GM04503 (cell line): ENCODE measurements at places on chromosomes 1 and 21.

- peak; percentile 5 for DNase-seq
Measured at GRCh38 chr21:25283720-25284119, 323.6 kb downstream of the MRPL39 start.

GRCh38 chr1:60911966-60912697, 170.2 kb upstream of the NFIA start:
- no peak for DNase-seq

GRCh38 chr1:81708250-81708649, 92.5 kb upstream of the ADGRL2 start:
- DNase-seq, result no peak

- no peak for DNase-seq
Measured at GRCh38 chr1:164423136-164423535, 135.8 kb upstream of the PBX1 start.

GRCh38 chr1:203422656-203423055, 53.0 kb upstream of the PRELP start:
- DNase-seq, result peak; percentile 47

- DNase-seq, result no peak
Measured at GRCh38 chr1:21335088-21335691, 44.9 kb upstream of the ECE1 start.

GRCh38 chr1:244545511-244545910, 84.4 kb downstream of the CATSPERE start:
- DNase-seq, result no peak

DNA sequence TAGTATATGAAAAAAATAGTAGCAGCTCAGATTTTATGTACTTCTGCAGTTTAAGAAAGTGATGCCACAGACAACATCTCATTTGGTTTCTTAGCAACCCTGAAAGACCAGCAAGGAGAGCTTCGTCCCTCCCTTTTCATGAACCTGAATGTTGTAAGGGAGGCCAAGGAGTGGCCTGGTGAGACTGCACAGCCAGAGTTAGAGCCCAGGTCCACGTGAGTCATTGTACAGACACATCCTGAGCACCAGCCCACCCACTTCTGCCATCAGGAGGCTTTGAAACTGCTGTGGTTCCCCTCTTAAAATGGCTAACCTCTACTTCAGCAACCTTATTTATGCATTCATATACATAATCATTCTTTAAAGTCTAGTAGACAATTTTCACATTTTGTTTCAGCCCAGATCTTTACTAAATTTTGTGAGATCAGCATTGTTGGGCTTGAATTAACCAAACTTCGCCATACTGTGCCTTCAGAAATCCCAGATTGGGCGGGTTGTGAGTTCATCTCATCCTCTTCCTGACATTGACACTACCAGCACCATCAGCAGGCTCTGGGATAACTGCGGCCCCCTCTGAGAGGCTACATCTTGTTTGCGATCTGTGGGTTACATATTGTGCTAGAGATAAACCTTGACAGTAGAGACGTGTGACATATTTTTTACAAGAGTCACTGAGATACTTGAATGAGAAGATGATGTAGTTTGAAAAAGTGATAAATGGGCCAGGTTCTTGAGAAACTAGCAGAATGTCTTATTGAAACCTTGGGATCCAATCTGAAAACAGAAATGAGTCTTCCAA, 106.7 kb downstream of the CAMTA1 start:
- DNase-seq, result no peak

DNA sequence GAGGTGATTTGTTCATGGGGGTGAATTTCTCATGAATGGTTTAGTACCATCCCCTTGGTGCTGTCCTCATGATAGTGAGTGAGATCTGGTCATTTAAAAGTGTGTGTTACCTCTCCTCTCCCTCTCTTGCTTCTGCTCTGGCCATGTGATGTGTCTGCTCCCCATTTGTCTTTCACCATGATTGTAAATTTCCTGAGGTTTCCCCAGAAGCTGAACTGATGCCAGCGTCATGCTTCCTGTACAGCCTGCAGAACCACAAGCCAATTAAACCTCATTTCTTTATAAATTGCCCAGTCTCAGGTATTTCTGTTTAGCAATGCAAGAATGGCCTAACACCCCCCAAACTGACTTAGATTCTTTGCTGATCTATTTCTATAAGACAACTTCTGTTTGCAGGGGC, 249.4 kb upstream of the B3GALT2 start:
- DNase-seq, result no peak
